A673 (cell line): ENCODE measurements at places on chromosomes 6 and 20. TPM values are rescaled to one million over a fixed set of nuclear protein-coding genes. Genes with fewer than 3 reads are reported as not detected.

TCF21 gene
- total RNA-seq: not detected in 2 replicates

TTPAL gene
- 14.3 and 14.6 TPM in 2 replicates for total RNA-seq

POPDC3 gene
- total RNA-seq: 0.62 and 1.4 TPM in 2 replicates

CYP39A1 gene
- total RNA-seq: 0.17 TPM in 1 of 2 replicates, not detected in the other

OXT gene
- not detected in 2 replicates for total RNA-seq

TMEM200A gene
- total RNA-seq: 2.0 and 2.3 TPM in 2 replicates

DNA sequence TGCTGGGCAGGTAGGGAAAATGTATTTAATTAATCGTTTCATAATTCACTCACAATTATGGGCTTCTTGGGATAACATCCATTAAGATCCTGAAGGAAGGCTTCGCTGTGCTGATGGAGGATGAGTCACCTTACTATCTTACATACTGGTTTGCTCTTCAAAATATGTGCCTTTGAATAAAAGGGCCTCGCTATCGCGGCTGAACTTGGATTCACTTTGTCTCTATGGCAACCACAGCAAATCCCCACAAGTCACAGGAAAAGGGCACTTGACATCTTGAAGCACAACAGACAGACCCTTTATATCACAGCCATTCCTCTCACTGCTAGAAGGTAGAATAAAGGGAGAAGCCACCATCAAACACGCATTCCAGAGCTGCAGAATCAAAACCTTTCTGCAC is 141.3 kb upstream of the MYLIP start:
- peak; percentile 78 for DNase-seq

DNA sequence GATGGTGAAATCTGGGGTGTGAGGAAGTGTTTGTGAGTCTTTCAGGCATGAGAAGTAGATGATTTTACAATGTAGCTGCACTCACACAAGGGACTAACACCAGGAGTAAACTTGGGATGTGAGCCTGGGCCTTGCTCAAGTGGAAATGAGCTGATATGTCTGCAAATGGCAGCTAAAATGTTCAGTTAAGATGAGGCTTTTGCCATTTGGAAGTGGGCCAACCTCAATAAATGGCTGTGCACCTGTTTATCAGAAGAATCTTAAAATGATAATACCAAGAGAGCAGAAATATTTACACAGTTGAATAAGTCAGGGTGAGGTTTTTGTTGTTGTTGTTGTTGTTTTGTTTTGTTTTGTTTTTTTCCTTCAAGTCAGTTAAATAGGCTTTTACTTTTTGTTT is 25.7 kb upstream of the KLHL31 start:
- no peak for DNase-seq

DNA sequence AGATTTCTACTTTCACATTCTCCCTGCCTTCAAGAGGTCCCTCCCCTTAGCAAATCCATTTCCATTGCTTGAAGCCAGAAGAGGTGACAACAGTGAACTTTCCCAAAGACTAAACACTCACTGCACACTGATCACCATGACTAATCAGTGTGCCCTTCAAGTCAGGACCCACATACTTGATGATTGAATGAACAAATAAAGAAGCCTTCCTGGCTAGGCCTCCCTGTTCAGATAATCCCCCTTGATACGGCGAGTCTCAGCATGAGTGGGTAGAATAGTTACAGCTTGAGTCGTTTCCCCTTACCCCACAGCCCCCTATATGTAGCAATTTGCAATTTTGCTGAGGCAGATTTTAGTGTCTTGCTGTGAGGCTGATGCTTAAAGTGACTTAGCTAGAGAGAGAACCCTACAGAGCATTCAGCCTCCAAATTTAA is 102.2 kb downstream of the UNC5CL start:
- DNase-seq: peak; percentile 85

DNA sequence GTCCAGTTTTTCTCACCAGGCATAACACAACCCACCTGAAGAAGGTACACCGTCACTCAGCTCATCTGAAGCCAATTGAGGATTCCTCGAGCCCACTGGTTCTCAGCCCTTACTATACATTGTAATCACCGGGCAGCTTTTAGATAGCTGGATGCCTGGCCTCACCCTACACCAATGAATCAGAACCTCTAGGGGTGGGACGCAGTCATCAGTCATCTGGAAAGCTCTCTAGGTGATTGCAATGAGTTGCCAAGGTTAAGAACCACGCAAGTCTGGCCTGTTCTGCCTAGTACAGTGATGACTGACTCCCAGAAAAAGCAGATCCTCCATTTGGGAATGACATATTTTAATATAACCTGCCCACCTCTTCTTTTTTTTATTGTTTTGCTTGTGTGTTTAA is 41.1 kb downstream of the MC3R start:
- no peak for DNase-seq

GRCh38 chr6:82131441-82131840 is 116.1 kb downstream of the IBTK start:
- peak; percentile 50 for DNase-seq

- no peak for DNase-seq
Observed at GRCh38 chr6:105036351-105036750, 79.4 kb downstream of the LIN28B start.

DNA sequence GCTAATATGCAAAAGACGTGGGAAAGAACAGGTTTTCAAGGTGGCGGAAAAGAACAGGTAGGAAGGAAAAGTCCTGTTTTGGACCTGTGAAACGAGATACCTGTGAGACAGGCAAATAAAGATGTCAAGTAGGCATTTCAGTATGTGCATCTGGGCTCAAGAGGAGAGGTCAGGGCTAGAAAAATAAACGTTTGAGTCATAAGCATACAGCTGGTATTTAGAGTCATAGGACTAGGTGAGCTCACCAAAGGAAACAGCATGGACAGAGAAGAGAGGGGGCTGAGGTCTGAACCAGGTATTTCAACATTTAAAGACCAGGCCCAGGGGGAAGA is 14.9 kb downstream of the MTFR2 start:
- no peak for DNase-seq

DNA sequence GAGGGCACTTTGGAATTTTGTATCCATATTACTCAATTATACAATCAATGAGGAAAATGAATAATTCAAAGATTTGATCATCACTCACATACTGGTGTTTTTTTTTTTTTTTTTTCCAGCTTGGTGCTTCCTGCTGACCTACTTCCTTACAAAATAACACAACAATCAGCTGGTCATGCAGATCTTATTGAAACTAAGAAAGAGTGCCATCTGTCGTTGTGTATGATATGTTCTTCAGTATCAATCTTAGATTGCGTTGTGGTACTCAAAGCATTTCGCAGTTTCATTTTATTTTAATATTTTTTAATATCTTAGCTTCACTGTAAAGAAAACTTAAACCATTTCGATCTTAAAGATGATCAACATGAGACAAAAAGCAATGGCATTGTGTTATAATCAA is 155.6 kb downstream of the OGFRL1 start:
- peak; percentile 20 for DNase-seq

- no peak for DNase-seq
Observed at GRCh38 chr6:165403006-165403595, 93.7 kb upstream of the C6orf118 start.

- DNase-seq: no peak
Observed at GRCh38 chr20:59823491-59824259, 109.8 kb downstream of the SYCP2 start.

- DNase-seq: no peak
Observed at GRCh38 chr20:54059691-54060364, 10.6 kb downstream of the BCAS1 start.

DNA sequence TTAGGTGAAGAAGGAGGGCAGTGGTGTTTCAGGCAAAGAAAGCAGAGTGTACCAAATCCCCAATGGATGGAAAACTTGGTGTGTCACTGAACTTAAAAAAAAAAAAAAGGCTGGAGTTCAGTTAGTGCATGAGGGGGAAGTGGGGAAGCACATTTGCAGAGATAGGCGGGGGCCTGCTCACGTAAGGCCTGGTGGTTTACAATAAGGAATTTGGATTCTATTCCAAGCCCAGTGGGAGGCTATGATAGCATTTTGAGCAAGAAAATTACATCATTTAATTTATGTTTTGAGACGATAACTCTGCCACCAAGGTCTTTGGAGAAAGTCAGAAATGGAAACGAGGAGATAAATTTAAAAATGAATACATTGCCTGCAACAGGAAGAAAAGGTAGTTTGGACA is 225.5 kb downstream of the EYA4 start:
- peak; percentile 16 for DNase-seq

DNA sequence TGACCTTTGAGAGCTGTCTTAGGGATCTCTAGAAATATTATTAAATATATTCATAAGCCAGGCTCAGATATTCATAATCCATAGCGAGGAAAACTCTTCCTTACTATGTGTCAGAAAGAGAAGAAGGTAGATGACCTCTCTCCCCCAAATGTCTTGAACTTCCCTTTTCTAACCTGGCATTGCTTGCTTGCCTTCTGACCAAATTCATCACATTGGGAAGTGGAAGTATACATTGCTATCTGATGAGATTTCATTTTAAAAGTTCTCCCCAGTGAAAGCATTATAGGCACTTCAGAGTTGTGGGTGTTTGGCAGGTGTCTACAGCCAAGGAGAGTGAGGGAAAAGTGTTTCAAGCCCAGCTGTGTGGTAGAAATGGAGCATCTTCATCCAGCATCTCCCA is 197.3 kb downstream of the ZFAND3 start:
- DNase-seq: no peak
